ENCODE measurements at places on chromosomes 6 and 20.

DNA sequence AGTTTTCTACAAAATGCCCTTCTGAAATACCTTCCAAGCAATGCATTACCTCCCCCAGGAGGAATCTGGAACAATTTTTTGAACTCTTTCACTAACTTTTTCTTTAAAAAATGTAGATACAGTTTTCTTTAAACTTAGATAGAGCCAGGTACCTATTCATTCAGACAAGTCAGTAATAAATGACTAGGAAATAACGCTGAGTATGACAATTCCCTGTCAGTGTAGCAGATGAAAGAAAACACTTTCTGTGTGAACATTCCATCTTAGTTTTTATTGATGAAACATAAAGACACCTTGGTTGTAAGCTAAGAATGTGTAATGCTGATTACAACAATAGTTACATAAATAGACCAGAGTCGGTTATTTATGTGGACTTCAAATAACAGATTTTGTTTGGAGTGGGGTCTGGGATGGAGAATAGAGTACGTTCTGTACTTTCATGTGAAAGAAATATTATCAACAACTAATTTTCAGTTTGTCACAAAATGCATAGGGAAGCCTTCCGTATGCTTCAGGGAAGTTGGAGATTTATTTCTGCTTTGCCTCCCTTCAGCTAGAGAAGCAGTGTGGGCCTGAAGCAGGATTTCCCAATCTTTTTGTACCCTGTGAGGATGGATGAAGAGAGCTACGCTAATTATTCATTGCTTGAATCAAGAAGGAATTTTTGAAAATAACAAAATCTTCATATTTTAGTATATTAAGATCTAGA is 19.2 kb upstream of the QKI start:
- DNase-seq, result no peak

DNA sequence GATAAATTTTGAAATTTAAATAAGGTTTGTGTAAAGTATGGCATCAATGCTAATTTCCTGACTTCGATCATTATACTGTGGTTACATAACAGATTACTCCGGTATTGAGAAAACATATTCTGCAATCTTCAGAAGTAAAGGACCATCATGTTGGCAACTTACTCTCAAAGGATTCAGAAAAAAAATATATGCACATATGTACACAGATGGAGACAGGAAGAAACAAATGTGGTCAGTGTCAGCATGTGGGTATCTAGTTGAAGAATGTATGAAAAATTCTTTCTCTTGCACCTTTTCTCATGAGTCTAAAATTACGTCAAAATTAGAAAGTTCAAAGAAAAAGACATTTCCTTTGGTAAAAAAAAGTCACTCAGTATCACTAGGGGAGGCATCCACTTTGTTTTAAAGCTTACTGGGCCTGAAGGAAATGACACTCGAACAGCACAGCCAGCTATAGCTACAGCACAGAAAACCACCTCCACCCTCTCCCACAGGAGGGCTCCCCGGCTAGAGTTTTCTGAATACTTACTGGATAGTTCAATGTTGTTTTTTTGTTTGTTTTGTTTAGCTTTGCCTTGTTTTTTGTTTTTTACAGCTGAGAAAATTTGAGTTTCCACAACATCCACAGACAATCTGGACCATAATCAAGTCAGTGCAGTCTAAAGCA is 317.2 kb upstream of the AGPAT4 start:
- no peak for DNase-seq

GRCh38 chr6:34859951-34860350 is 27.9 kb downstream of the TAF11 start:
- no peak for DNase-seq

DNA sequence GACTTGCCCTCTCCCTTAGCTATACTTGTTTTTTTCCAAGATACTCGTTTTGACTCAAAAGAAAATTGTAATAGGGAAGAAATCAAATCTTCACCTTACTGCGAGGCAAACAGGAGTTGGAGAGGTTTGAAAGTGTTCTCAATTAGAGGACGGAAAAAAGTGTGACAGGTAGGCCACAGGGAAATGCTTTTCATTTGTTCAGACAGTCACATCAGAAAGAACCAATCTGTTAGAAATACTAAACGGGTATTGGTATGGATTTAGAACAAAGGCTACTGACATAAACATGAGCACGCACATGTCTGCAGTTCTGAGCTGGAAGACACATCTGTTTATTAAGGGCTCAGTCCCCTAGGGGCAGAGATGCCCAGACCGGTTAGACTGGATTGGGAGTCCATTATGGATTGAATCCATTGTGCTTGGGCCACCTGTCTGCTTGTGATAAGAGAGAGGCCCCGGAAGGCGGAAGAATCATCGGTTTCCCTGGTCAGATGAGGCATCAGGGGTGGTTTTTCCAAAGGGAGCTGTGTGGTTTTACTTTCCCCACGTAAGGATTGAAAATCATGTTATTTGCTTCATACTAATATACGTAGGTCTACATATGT is 220.9 kb upstream of the MYLIP start:
- peak; percentile 99 for DNase-seq

DNA sequence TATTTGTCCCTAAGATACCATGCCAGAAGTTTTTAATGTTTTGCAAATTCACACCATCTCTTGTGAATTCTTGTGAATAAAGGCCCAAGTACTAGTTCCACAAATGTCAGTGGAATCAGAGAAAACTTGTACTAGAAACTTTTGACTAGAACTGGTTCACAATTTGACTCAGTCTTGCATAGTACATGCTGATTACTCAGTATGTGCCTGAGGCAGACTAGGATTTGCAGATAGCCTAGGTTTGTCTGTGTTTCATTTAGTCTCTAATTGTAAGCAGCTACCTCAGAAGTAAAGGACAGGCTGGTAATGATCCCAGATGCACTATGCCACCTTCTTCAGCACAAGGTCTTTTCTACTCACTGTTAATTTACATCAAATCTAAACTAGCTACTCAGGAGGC is 34.2 kb upstream of the GSTA4 start:
- DNase-seq, result no peak

GRCh38 chr6:16334671-16335070 is 96.3 kb downstream of the GMPR start:
- no peak for DNase-seq

DNA sequence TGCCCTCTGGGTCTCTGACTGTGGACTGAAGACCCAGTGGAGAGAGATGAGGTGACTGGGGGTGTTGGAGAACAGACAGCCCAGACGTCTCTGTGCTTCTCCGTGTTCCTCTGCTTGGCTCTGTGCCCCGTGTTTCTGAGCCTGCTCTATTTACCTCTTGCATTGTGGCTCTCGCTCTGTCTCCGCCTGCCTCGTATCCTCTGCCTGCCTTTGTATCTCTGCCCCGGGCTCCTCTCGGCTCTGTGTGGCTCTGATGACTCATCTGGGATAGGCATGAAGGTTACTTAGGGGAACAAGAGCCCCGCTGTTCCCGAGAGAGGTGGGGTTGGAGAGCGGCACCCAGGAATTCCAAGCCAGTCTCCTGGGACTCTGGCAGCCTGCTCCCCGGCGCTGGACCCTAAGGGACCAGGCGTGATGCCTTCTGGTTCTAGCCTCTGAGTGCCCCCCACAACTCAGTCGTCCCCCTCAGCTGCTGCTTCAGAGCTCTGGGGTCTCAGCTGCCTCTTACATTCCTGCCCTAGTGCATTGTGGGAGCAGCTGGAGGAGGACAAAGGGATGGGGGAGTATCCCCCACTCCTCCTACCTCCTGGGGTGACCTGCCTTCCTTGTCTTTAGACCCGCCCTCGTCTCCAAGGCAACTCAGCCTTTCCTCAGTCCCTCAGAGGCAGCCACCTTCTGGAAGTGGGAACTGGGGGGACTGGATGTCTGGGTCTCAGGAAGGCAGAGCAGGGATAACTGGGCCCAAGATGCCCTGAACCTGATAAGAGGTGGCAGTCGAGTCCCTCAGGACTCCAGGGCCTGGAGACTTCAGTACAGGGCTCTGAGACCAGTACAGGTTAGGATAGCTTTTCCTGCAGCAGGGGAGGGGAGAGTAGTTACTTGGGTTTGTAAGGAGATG is 1.9 kb downstream of the DDR1 start:
- peak; percentile 61 for DNase-seq

GRCh38 chr6:25629198-25629576 is 22.8 kb upstream of the SCGN start:
- peak; percentile 69 for DNase-seq

DNA sequence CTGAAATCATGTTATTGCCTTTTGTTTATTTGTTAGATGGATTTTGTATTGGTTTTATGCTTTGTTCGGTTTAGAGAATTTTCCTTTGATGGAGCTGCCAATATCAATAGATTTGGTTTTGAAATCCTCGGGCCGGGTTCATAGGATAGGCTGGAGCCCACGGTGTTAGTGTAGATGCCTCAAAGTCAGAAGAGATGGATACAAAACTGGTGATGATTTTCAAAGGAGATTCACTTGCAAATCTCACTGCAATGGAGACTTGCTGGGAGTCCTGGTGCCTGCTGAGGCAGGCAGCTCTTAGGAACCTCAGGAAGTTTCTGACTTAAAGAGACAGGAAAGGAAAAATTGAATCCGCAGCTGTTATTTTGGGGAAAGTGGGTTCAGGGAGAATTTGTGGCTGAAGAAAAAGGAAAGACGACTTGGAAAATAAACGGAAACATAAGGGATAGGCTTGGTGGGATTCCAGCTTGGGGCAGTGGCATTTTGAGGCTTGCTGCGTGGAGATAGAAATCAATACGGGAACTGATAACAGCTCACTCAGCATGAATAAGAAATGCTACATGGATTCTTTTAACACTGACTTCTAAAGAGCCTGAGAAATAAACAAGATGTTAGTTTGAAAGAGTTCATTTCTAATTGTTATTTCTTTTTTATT is 241.6 kb downstream of the PHACTR1 start:
- DNase-seq, result no peak

- DNase-seq, result no peak
These were observed 24.1 kb upstream of the RALY start for GRCh38 chr20:33969563-33969962.

GRCh38 chr6:125257351-125257750 is 44.4 kb downstream of the HDDC2 start:
- DNase-seq, result no peak

- DNase-seq, result no peak
These were observed 660.4 kb upstream of the GJE1 start for GRCh38 chr6:141472162-141472928.

GRCh38 chr20:10094566-10095173 is 59.9 kb downstream of the ANKEF1 start:
- DNase-seq, result no peak

GRCh38 chr20:58001381-58001780 is 227.1 kb downstream of the ANKRD60 start:
- no peak for DNase-seq

GRCh38 chr6:98136333-98136732 is 698.0 kb upstream of the POU3F2 start:
- no peak for DNase-seq

DNA sequence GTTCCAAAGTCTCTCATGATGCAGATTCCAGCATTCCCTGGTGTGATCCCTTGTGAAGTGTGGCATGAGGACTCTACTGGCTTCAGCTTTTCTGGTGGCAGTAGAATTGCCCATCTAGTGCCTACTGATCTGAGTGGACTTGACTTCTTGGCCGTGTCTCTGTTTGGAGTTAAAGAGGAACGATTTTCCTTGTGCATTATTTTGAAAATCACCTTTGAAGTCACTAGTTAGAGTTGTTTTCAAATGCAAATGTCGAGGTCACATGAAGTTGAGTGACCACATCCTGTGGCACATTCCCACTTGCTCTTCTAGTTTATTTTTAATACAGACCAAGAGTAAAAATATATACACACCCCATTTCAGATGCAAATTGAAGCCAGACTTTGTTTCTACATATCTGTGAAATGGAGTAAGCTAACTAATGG is 270.7 kb upstream of the TAB2 start:
- no peak for DNase-seq

GRCh38 chr6:87293526-87293925 is 28.9 kb upstream of the SMIM8 start:
- DNase-seq, result no peak

GRCh38 chr6:126959765-126960164 is 158.7 kb upstream of the RSPO3 start:
- no peak for DNase-seq

- no peak for DNase-seq
These were observed 32.0 kb downstream of the CFAP61 start for GRCh38 chr20:20084296-20084752.

DNA sequence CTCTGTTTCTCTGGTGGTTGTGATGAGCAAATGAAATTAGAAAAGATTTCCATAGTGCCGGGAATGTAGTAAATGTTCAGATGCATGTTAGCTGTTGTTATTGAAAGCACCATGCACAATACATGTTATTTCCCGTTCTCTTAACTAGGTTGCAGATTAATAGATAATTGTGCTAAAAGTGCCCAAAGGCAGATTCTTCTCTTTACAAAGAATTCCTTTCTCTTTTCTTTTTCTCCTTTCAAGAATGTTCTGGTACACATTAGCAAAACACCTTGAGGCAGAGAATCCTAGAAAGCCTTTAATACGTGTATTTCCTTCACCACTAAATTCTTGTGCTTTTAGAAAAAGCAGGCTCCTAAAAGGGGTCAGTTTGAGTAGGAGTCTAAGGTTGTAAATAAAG is 121.1 kb upstream of the ASF1A start:
- no peak for DNase-seq

- DNase-seq, result no peak
These were observed 1.0 kb downstream of the IGF2R start for GRCh38 chr6:159969921-159970320.
